ENCODE measurements at places on chromosomes 2 and 18.
A peak's percentile ranks its signal among the peaks of the same experiment; 100 is the strongest.

- H3K27me3 ChIP-seq = peaks cover 7% of the 10 kb centered on the region
- H3K27ac ChIP-seq = no peak overlapping the region
- no peak overlapping the region for H3K4me3 ChIP-seq
- DNase-seq = no peak
- H3K36me3 ChIP-seq = no peaks in the 10 kb centered on the region
Observed at GRCh38 chr2:64980183-64980582, 9.0 kb upstream of the SLC1A4 start.

DNA sequence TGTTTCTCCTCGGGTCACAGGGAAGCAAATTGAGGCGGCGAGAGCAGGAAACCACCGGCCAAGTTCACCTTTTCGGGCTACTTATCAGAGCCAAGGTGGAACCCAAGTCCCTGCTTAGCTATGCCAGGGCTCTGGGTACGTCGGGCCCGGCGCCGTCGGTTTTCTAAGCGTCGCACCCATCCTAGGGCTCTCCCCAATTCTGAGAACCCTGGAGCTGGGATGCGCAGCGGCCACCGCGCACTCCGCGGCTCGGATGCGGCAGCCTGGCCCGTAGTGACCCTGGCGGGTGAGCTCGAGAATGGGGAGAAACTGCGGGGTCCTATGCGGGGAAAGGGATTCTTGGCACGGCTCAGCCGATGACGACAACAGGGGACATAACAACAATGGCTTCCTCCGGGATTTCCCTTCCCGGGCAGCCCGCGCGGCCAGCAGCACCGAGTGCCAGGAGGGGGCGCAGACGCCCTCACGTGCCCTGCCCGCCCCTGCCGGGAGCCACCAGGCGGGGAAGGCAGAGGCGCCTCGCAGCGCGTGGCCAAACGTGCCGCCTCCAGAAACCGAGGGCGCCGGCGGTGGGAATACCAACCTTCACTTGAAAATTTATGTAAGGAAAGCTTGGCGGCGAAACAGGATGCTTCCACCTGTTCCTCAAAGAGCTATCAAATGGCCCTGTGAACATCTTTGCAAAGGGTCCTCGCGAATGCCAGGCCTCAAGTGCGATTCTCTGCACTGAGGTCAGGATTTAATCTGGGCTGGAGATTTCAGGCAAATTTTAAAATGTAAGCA lies 2.1 kb upstream of the SLC30A3 start:
- H3K4me3 ChIP-seq = peak overlapping the region; percentile 99
- DNase-seq = peak; percentile 60
- peaks cover 30% of the 10 kb centered on the region for H3K4me1 ChIP-seq
- H3K36me3 ChIP-seq = peaks cover 20% of the 10 kb centered on the region
- H3K27ac ChIP-seq = peak overlapping the region; percentile 82

- peaks cover 36% of the 10 kb centered on the region for H3K27me3 ChIP-seq
- no peak overlapping the region for H3K27ac ChIP-seq
- H3K4me1 ChIP-seq = no peaks in the 10 kb centered on the region
- DNase-seq = no peak
Observed at GRCh38 chr2:215880970-215881369, 132.4 kb downstream of the MREG start.

DNA sequence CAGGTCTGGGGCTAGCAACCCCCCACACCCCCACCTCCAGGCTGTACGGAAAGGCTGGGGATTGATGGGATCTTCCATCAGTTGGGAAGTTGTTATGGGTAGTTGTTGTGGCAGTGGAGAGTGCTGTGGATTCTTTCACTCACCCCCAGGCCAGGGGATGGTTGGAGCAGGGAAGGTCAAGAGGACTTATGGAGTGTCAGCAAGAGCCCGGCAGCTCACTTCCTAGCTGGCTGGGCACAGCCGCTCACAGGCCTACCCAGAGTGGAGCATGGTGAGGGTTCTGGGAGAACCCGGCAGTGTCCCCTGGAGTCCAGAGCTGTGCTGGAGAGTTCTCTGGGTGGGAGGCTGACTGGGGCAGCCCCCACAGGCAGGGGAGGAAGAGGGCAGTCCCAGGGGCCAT lies 122.2 kb downstream of the MSH2 start:
- H3K27me3 ChIP-seq = no peaks in the 10 kb centered on the region
- DNase-seq = no peak
- H3K27ac ChIP-seq = peak overlapping the region; percentile 34
- H3K4me1 ChIP-seq = peaks cover 9% of the 10 kb centered on the region
- no peak overlapping the region for H3K4me3 ChIP-seq
